ENCODE measurements at places on chromosomes 6 and 20.

GRCh38 chr20:728256-728944 lies 39.9 kb downstream of the SLC52A3 start:
- peak; percentile 5 for DNase-seq

- DNase-seq: no peak
Measured at GRCh38 chr20:46946181-46946624, 51.6 kb downstream of the EYA2 start.

- no peak for DNase-seq
Measured at GRCh38 chr20:54362283-54362682, 113.1 kb upstream of the DOK5 start.

DNA sequence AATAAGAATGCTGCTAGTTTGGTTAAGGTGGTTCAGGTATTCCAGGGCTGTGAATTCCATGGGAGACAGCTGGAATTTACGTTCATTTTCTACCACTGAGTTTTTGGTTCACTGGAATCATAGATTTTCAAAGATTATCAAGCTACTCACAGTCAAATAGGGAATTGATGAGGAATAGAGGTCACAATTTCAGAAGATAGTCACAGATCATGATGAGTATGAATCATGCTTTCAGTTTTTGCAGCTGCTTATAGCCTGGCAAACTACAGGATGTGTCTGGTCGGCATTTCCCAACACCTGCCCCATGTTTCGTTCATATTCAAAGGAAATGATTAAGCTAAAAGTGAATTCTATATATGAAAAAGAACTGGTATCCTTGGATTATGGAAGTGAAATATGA lies 58.7 kb downstream of the BCKDHB start:
- peak; percentile 93 for DNase-seq

DNA sequence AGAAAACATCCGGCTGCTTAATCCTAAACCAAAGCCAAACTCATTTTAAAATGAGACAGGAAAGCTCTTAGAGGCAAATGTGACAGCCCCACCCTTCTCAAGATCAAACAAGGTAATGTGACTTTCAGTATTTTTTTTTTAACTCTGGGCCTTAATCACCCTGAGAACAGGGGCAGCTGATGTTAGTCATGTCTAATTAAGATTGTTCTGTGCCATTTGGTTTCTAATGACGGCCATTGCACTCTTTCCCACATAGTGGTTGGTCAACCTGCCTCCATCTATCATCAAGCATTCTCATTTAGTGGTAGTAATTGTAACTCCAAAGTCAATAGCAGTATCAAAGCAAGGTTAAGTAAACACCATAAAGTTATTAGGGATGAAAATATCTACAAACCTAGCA lies 191.6 kb upstream of the EXOC2 start:
- DNase-seq: no peak

DNA sequence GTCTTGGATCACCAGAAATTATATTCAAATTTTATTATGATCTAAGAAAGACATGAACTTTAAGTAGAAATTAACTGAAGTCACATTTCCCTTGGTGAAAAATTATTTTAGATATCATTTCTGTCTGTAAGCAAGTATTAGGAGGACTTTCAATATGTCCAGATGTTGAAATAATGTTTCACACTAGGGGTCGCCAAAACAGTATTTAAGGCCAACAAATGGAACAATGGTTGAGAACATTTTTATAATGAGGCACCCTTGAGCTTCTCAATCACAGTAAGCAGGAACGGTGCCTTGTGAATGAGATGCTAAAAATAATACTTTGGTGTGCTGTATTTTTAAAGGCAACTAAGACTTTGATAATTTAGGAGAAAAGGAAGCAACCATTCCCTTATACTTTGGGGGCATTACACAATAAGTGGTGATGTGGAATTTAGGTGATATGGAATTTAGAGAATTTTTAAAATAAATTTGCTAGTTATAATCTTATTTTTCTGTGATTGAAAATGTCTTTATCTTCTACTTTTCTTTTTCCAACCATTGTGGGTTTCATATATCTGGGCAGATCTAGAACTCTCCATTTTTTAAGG lies 9.6 kb upstream of the SF3B5 start:
- peak; percentile 92 for DNase-seq

GRCh38 chr20:2364044-2364443 lies 16.7 kb upstream of the TGM6 start:
- DNase-seq: no peak
